ENCODE measurements at places on chromosomes 7 and 10.

DNA sequence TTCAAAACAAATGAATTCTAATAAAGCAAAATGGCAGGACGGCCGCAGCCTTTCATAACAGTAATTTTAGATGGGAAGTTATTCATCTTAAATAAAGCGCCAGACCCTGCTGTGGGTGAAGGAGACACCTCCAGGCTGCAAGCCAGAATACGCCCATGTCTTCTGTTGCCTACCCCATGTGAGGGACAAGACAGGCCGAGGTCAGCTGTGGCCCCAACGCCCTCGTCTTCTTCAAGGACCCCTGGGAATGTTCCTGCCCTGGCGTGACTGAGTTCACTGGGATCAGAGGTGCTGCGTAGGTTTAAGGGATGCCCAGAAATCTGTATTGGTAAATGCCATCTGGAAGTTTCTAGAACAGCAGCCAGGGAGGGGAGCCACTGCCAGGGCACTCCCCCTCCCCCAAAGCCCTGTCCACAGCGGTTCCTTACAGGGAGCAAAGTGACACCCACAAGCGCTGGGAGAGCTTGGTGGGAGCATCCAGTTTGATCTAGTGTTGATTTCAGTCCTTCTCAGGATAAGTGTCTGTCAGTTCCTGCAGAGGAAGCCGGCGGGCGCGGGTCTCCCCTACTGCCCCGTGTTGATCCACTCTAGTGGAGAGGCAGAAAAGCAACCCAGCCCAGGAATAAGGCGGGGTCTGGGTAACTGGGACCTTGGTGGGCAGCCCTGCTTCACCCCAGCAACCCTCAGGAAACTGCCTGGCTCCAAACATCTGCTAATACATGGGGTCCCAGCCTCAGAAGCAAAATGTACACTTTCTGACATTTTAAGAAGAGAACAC lies 20.6 kb downstream of the PAPOLB start:
- DNase-seq = no peak

DNA sequence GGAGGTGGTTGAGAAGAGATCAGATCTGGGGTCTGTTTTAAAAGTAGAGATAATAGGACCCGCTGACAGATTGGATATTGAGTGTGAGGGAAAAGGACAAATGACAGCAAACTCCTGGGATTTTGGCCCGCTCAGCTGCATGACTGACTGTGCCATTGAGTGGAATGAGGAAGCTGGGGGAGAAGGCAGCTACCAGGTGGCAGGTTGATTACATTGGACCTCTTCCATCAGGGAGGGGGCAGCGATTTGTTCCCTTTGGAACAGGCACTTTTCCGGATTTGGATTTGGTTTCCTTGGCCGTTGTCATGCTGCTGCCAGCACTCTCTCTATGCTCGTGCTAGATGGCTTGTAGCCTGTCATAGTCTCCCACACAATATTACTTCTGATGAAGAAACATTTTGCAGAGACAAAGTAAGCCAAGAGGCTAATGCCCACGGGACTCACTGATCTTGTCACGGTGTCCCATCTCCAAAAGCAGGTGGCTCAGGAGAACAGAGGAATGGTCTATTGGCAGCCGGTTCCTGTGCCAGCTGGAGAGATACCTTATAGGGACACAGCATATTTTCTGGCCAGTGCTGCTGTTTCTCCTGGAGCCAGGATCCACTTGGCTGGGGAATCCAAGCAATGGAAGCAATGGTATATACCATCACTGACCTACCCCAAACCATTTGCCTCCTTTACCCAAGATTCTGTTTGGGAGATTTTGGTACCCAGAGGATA lies 69.1 kb upstream of the WAC start:
- no peak for DNase-seq

GRCh38 chr7:20199015-20199737 lies 18.0 kb downstream of the MACC1 start:
- no peak for DNase-seq

GRCh38 chr7:99221866-99222265 lies 14.0 kb upstream of the KPNA7 start:
- DNase-seq = no peak

DNA sequence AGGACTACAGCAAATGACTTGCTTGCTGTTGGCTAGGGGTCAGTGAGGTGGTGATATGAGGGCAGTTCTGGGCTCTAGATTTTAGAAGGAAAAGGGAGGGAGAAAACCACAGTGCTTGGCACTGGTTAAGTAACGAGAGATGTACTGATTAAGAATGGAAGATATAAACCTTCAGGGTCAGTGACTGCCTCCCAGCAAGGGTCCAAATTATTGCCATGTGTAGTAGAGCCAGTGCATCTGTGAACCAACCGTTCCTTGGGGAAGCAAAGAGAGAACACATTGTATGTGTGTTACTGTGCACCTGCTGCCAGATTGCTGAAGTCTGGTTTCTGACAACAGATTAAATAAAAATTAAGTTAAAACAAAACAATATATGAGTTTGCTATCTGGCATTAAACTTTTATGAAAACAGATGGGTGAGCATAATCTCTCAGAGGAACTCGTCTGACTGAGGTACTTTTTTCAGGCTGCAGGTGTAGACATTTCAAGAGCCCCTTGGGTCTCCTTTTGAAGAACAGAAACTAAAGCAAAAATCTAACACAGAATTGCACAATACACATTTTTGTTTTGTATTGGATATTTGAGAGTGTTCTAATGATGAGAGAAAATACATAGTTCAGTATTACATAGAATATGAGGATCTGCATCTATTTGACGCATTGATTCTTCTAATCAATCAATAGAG lies 1120.6 kb downstream of the SORCS3 start:
- no peak for DNase-seq
